Stimulated activated CD8-positive, alpha-beta memory T cell treated with anti-CD3 and anti-CD28 coated beads, Interleukin-4, amount 100 ng/mL, for 4 hours (primary cell): ENCODE measurements at places on chromosomes 3 and 15.

DNA sequence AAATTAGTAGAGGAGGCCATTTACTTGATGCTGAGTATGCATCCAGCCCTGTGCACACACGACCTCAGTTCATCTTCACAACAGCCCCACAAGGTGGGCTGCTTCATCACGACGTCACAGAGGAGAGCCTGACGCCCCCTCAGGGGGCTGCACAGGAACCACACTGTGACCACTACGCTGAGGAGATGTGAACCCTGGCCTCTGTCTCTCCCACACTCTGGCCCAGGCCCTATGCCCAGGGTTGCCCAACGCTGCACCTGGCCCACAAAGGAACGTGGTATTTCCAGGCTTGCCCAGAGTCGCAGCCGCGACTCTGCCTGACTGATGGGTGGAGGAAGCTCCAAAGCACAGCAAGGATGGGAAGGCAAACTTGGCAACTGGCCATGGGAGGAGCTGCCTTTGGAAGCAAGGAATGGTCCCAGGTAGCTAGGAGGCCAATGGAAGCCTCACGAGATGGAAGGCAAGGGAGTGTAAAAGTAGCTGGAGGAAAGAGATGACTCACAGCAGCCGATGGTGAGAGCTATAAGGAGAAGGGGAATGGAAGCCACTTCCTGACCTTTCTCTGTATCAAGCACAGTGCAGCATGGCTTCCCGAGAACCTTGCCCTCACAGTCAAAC, 226.0 kb downstream of the KLF13 start:
- DNase-seq = no peak

GRCh38 chr3:107704477-107704876, 181.7 kb downstream of the BBX start:
- no peak for DNase-seq

- no peak for DNase-seq
Measured at GRCh38 chr3:82132210-82133069, 371.0 kb upstream of the GBE1 start.

- no peak for DNase-seq
Measured at GRCh38 chr3:11580645-11581044, 63.1 kb downstream of the VGLL4 start.

- DNase-seq = no peak
Measured at GRCh38 chr3:117799387-117799735, 1089.8 kb downstream of the TUSC7 start.

DNA sequence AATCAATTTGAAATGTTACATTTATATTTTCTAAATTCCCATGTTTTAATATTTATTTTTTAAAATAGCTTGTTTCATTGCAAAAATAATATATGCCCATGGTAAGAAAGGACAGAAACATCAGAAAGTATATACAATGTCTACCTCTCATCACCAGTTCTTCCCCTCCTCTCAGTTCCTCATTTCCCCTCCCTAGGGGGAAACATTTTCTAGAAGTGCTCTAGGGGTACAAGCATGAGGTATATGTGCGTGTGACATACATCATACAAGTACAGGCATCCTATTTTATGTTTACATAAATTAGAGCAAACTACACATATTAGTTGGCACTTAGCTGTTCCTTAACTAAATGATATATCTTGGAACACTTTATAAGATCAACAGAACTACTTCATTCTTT, 189.3 kb upstream of the VEPH1 start:
- DNase-seq = no peak

GRCh38 chr3:89946884-89947283, 839.5 kb downstream of the EPHA3 start:
- DNase-seq = no peak

DNA sequence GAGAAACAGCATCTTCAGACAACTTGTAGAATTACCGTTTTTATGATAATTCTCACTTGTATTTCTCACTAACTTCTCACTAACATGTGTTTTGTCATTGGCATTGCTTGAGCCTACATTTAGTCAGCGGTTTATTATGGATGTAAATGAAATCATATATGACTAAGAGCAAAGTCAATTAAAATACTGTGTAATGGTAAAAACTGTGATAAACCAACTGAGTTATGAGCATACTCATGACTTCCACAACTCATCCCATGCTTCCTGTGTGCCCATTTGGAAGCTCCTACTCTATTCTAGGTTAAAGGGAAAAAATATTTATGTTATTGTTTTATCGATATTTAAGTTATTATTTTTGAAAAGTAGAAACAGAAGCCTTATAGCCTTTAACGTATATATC, 12.8 kb downstream of the PXK start:
- no peak for DNase-seq

GRCh38 chr3:152865668-152866245, 30.8 kb downstream of the P2RY1 start:
- no peak for DNase-seq

DNA sequence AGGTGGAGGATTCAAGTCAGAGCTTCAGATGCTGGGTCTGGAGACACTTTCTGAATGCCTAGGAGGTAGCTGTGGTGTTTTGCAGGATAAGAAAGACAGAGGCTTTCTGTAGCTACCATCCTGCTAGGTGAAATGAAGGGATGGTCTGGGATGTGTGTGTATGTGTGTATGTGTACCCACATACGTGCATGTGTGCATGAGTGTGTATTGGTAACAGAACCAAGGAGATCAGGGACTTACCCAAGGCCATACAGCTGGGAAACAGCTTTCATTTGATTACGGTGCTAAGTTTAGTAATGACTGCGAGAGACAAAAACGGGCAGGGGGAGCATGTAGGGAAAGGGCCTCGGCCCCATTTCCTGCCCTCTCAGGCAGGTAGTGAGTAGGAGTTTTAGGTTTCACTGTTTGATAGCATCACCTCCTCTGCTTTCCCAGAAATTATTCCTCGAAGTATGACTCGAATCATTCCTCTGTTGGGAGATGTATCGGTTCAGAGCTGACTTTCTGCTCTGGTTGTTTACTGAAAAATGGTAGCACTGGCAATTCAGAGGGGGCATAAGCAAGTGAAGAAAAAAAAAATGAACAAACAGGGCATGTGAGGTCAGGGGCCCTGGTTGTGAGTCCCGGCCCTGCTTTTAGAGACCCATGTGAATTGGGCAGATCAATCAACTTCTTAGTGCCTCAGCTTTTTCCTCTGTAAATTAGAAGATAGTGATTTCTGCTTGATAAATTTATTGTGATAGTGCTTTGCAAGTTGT, 130.7 kb downstream of the LPP start:
- no peak for DNase-seq

DNA sequence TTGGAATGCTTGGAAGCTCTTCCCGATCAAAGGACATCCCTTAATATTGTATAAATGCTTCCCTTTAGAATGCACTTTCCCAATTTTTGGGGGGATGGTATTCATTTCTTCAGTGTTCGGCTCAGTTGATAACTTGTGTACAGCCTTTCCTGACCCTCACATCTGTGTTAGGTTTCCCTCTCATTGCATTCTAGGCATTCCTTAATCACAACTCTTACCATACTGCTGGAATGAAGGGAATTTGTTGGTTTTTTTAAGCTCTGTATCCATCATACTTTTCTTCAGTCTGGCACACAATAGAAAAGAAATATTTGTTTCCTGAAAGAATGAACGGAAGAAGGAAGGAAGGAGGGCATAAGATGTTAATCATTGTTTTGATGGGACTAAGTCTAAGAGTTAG, 119.5 kb downstream of the CHST2 start:
- DNase-seq = no peak

DNA sequence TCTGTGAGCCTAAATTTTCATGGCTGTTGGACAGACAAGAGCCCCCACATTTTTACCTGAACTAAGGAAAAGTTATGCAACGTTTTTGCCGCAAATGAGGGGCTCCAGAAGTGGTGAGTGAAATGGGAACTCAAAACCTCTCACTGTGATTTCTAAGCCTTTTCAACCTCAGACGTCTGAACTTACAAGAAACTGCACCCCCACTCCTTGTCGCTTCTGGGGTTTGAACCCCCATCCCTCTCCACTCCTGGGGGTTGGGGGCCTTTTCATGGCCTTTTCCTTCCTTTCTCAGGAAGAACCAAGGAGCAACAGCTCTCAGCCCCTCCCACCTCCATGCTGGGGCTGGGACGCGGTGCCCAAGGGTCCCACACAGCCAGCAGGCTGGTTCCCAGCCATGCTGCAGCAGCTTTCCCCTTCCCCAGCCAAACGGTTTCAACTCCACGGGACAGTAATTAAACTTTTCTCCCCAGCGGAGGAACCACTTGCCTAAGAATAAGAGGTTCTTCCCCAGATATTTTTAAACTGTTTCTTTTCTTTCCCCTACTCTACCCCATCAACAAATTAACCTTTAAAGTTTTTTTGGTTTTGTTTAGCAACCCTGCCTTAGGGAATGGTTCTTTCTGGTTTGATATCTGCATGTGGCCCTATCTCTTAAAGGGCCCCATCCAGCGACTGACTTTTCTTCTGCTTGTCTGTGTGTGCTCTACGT, 387.6 kb upstream of the CBLB start:
- no peak for DNase-seq

GRCh38 chr3:132196113-132196512, 121.1 kb upstream of the ACP3 start:
- DNase-seq = no peak

DNA sequence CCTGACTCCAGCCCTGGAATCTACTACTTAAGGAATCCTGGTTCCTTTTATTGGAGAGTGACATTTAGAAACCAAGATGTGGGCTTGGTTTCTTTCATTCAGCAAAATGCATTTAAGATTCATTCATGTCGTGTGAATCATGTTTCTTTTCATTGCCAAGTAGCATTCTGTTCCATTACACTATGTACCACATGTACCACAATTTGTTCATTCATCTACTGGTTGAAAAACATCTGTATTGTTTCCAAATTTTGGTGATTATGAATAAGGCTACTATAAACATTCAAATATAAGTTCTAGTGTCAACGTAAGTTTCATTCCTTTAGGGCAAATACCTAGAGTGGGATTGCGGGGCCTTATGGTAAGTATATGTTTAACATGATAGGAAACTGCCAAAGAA, 264.2 kb downstream of the VPS13C start:
- DNase-seq = no peak

GRCh38 chr3:107660306-107660976, 137.7 kb downstream of the BBX start:
- DNase-seq = no peak

DNA sequence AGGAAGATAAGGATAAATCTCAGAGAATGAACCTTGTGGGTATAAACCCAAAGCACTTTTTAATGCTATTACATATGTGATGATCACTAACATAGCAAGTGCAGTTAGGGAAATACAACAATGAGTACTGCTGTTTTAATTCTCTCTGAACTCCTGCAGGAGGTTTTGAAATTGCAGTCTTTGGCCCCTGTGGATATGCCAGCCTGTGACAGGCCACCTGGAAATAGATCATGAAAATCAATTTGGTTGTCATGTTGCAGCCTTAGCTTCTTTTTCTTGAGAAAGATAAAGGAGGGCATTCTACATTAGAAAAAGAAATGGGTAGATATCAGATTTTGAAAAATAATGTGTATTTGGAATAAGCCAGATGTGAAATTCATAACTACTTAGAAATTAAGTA, 103.6 kb downstream of the RSRC1 start:
- DNase-seq = no peak
